ENCODE measurements at places on chromosomes 12 and 14.

DNA sequence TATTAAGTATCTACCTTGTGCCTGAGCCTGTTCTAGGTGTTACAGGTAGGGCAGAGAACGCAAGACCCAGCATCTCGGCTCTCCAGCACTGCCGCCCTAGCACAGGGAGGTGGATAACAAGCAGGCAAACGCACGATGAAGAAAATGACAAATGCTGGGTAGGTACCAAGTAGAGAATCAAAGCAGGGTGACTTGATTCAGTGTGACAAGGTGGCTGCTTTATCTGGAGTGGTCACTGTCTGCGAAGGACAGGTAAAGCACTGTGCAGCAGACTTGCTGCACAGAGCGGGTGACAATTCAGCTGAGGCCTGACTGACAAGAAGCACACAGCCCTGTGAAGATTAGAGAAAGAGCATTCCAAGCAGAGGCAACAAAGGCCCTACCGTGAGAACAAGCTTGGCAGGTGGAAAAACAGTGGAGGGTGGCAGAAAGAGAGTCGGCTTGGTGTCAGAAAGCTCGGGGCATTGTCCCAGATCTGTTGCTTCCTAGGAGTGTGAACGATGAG lies 12.9 kb downstream of the PRKCH start:
- DNase-seq = no peak

GRCh38 chr12:571795-572531 lies 91.3 kb downstream of the NINJ2 start:
- peak; percentile 90 for DNase-seq

DNA sequence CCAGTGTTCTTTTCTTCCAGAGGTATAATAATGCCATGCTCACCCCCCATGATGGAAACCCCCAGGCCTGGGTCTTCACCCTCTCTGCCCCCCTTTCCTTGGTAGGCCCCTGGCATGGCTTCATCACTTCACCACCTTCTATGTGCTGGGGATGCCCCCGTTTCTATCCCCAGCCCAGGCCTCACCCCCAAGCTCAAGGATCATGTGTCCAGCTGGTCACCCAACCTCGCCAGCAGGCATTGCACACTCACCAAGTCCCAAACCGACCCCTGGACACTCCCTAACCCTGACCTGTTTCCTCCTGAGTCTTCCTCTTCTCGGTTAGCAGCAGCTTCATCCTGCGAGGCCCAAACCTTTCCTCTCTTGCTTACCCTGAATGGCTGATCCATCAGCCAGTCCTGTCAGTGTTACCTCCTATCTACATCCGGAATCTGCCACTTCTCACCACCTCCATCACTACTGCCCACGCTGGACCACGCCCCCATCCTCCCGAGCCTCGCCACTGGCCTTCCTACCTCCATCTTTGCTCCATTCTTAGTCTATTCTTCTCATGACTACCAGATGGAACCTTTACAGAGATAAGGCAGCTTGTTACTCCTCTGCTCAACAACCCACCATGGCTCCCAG lies 69.0 kb downstream of the MVK start:
- DNase-seq = no peak

DNA sequence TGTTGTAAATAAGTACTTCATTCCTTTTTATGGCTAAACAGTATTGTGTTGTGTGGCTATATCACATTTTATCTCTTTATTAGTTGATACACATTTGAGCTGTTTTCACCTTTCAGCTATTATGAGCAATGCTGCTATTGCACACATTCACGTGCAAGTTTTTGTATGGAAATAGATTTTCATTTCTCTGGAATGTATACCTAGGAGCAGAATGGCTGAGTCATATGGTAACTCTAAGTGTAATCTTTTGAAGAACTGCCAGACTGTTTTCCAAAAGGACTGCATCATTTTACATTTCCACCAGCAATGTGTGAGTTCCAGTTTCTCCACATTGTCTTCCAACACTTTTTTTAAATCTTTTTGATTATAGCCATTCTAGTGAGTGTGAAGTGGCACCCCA lies 134.0 kb downstream of the SRGAP1 start:
- DNase-seq = peak; percentile 67

DNA sequence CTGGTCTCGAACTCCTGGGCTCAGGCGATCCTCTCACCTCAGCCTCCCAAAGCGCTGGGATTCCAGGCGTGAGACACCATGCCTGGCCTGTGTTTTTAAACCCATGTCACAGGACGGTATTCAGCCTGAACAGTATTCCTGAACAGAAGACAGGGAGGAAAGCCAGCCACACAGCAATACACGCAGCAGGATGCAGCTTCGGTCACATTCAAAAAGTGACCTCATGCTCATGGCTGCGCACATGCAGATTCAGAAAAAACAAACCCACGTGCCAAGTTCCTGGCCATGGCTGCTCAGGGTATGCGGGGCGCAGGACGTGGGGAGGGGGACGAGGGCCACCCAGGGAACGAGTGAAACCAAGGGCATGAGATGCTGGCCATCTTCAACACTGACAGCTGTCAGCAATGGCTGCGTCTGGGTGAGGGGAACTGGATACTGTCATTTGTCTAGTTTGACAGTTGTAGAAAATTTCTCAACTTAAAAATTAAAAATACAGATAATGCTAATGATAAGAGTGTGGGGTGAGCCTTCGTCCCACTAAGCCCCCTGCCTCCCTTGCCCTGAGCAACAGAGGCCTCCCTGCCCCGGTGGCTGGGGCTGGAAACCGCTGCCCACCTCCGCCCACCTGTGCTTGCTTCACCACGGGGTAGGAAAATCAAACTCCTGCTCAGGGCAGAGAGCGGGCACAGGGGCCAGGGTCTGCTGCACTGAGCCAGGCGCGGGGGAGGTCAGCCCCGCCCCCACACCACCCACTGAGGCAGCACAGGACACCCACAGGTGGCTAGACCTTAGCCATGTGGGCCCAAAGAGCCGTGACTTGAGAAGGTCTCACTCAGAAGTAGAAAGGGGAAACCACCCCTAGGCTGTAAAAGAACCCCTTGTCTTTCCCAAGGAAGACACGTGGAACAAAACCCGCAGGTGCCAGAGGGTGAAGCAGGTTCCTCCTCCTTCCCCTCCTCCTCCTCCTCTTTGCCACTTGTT lies 84.2 kb downstream of the SCARB1 start:
- no peak for DNase-seq

DNA sequence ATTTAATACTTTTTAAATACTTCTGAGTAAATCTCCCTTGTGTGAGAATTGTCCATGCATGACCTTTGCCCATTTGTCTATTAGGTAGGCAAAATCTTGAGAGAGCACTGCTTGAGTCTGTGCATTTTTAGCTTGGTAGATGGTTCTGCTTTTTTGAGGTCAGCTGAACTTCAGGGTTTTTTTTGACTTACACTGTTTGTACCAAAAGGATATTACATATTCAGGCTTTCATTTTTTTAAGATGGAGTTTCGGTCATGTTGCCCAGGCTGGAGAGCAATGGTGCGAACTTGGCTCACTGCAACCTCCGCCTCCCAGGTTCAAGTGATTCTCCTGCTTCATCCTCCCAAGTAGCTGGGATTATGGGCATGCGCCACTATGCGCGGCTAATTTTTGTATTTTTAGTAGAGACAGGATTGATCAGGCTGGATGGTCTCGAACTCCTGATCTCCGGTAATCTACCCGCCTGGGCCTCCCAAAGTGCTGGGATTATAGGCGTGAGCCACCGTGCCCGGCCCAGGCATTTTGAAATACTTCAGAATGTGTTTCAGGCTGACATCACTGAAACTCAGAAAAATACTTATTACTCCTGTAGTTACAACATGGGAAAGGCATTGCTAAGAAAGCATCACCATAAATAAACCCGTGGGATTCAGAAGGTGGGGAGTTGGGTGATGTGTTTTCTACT lies 11.1 kb downstream of the RASSF3 start:
- DNase-seq = no peak

GRCh38 chr14:81233615-81234014 lies 12.9 kb upstream of the GTF2A1 start:
- DNase-seq = no peak

DNA sequence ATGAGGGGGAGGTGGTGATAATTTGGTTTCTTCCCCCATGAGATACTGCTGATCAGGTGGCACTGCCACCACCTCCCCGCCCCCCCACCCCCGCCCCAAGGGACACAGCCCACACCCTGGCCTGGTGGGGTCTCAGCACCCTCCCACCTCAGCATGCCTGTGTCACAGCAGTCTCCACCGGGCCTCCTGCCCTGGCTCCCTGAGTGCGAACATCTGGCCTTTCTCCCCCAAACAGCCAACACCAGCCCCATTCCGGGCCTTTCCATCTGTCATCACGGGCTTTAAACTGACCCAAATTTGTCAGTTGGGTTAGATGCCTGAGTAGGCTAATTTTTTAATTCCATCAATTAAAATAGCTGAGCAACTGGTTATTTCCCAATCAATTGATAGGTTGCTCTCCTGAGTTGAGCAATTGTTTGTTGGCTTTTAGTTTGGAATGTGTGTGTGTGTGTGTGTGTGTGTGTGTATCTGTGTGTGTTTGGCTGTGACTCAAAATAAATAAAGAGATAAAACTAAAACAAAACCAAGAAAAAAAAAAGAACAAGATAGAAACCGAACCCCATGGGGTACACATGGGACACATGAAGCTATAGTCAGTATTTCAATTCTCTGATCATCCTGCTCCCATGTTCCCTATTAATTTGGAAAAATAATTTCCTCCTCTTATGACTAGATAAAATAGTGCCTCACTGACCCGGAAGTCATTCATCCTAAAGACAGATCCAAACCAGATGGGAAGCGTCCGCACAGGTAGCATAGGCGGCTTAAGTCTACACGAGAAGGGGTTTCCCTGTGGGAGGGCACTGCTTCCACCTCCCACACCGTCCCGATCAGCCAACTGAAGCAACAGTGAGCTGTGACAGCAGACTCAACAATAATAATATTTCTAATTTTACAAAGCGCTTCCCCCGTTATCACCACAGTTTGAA lies 7.4 kb downstream of the SERPINA12 start:
- DNase-seq = no peak

- no peak for DNase-seq
These were observed 431.2 kb upstream of the PDE3A start for GRCh38 chr12:19937161-19937560.

- no peak for DNase-seq
These were observed 239.1 kb downstream of the EGLN3 start for GRCh38 chr14:33711811-33712216.

- DNase-seq = no peak
These were observed 86.3 kb downstream of the PLEKHG3 start for GRCh38 chr14:64790478-64790877.

GRCh38 chr12:121535150-121536053 lies 45.4 kb downstream of the KDM2B start:
- DNase-seq = no peak

DNA sequence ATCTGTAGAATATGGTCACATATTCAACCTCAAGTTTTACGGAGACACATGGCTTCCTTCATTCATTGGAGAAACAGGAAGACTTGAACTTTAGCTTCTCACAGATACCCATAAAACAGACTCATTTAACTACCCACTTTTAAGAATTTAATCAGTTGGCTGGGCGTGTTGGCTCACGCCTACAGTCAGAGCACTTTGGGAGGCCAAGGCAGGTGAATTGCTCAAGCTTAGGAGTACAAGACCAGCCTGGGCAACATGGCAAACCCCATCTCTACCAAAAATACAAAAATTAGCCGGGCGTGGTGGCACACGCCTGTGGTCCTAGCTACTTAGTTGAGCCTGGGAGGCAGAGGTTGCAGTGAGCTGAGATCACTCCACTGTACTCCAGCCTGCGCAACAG lies 64.7 kb upstream of the STAC3 start:
- no peak for DNase-seq

DNA sequence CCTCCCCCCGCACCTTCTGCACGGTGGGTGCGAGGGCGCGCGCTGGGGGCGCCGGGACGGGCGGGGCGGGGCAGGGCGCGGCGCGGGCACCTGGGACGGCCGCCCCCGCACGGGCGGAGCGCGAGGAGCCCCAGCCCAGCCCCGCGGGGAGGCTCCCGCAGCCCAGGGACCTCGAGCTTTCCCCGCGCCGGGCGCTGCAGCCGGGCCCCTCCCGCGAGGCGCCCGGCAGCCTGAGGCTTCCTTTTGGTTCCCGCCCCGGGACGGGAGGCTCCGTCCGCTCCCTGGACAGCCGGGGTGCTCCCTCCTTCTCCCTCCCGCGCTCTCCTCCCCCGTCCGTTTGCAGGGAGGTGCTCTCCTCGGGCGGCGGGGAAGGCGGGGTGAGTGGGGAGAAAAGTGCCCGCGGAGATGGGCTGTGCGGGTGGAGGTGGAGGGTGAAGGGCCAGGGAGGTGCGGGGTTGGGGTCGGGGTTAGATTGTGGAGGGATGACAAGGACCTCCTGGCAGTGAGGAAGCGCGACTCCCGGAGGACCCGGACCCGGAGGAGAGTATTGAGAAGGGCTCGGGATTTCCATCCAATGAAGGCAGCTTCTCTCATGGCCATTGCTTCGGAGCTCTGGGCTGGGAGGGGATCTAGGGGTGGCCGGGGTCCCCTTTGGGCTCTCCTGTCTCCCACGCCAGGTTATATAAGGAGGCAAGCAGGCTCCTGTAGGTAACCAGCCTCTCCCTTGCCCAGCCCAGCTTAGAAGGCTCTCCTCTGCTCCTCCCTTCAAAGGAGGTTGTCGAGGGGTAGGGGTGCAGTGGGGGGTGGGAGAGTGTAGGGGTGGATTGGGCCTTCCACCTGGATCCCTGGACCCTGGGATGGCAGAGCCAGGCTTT lies 645 bp downstream of the JDP2 start:
- peak; percentile 32 for DNase-seq

DNA sequence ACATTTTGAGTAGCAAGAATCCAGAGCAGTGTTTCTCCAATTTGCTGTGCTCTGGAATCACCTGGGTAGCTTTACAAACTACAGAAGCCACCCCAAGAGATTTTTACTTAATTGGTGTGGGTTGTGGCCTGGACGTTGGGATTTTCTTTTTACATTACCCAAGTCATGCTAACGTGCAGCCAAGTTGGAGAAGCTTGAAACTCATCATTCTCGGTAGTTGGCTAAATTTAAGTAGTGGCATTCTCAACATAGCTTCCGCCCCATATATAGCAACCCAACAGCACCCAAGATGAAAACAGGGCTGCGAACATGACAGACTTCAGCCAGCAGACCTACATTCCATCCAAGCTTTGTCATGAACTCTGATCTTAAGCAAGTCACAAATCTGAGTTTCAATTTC lies 25.0 kb downstream of the DAD1 start:
- no peak for DNase-seq

GRCh38 chr12:83656004-83656403 lies 969.3 kb downstream of the TMTC2 start:
- DNase-seq = no peak

- DNase-seq = no peak
These were observed 203.7 kb downstream of the CACNA1C start for GRCh38 chr12:2256453-2256852.

DNA sequence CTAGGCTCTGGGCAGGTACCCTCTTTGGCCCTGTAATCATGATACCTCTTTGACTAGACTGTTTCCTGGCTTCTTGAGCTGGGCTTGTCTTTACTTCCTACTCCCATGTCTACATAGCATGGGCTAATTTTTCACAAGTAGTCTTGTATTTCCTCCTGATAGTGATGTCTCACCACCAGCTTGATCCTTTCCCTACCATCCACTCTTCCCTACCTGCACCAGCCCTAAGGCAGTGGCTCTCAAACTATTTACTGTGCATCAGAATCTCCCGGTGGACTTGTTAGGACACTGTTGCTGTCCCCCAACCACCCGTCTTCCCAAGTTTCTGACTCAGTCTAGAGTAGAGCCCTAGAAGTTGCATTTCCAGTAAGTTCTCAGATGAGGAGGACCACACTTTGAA lies 162.7 kb upstream of the AMIGO2 start:
- DNase-seq = no peak

GRCh38 chr12:116813271-116814041 lies 67.8 kb downstream of the HRK start:
- no peak for DNase-seq
